ENCODE measurements at places on chromosomes 6 and 20.

- no peak for DNase-seq
Observed at GRCh38 chr20:51792960-51793359, 9.4 kb downstream of the SALL4 start.

DNA sequence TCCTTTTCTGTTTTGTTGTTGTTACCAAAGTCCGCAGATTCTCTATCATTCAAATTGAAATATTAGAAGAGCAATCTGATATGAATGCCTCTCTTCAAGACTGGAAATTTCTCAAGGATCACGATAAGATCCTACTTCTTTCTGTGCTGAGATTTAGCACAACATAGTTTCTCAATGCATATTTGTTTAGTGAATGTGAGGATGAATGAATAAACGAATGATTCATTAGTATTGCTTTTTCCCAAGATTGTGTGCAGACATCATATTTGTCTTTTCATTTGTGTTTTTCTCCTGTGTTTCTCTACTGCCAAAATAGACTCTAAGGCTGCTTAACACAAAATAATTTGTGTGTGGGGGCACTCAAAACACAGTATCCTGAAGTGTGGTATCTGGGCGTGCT is 862.7 kb upstream of the MAP3K7 start:
- DNase-seq: no peak

GRCh38 chr20:16412906-16413305 is 160.3 kb downstream of the KIF16B start:
- no peak for DNase-seq

DNA sequence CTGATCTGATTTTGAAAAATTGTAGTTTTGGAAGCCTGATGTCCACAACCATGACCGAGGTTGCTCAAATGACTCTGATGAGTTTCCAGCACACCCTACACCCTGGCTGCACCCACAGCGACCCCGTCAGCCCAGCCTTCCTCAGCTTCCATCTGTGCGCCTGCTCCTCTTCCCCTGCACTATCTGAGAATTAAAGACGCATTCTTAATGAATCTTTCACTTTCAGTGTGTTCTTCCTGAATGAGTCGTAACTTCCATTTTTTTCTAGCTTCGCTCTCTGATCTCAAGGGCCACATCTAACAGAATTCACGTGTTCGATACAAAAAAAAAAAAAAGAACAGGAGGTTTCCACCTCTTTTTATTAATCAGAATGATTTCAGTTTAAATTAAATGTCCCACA is 21.3 kb upstream of the RREB1 start:
- no peak for DNase-seq

DNA sequence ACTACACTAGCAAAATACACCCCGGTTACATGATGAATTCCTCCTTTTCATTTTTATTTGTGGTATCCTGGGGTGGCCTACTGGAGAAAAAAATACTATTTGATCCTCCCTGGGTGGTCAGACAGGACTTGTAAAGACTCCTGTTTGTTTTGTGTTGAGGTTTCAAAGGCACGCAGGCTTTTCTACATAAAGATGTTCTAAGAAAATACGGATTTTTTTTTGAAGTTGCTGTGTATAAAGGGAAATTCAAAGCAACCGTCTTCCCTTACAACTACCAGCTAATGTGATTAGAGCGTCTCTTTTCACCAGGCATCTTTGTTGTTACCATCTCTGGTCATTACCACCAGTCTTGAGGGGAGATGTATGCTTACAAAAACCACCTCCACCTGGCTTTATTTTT is 187.1 kb downstream of the SOX4 start:
- DNase-seq: no peak

DNA sequence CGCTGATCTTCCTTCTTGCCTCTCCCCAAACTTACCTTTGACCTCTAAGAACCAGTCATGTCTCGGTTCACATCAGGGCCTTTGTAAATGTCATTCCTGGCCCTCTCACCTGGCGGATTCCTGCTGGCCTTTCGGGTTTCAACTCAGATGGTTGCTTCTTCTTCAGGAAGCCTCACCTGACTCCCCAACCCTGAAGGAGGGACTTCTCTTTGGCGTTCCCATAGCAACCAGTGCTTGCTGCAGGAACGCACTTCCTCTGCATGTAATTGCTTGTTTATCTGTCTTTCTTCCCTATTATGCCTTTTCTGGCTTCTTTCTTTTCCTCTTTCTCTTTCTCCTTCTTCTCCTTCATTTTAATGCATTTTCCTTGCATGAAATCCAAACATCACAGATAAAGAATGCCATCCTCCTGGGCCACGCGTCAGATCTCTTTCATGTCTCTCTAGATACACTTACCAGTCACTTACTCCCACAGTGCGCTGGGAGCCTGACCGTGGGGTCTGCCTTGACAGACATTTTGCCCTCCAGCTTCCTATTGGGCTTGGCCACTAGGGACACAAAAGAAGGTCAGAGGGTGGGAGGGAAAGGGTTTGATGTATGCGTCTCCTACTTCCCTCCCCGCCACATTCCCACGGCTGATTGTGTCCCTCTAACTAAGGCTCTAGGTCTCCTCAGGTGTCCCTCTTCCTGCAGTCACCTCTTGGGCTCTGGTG is 295.7 kb upstream of the TSHZ2 start:
- no peak for DNase-seq

DNA sequence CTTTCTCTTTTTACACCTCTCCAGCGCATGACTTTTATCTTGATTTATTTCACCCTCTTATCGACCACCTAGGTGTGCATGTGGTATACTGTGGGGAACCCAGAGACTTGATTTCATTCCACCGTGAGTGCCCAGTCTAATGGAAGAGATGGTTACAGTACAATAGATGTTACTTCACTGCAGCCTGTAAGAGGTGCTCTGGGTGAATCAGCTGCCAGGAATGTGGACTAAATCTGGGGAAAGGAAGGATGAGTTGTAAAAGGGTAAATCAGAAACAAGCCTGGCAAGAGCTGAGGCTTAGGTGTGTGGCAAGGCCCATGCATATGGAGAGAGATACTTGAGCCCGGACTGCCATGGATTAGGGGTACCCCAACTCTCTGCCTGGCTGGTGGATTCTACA is 7.4 kb downstream of the STK35 start:
- DNase-seq: no peak
